ENCODE measurements at places on chromosomes 5 and 9.

- no peak for DNase-seq
These were observed 40.8 kb downstream of the NNT start for GRCh38 chr5:43643750-43644149.

DNA sequence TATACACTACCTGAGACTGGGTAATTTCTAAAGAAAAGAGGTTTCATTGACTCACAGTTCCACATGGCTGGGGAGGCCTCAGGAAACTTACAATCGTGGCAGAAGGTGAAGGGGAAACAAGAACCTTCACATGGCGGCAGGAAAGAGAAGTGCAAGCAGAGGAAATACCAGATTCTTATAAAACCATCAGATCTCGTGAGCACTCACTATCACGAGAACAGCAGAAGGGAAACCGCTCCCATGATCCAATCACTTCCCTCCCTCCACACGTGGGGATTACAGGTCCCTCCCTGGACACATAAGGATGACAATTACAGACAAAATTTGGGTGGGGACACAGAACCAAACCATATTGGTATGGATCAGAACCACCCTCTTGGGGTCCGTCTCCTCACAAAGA, 44.2 kb upstream of the SPIN1 start:
- DNase-seq: no peak

DNA sequence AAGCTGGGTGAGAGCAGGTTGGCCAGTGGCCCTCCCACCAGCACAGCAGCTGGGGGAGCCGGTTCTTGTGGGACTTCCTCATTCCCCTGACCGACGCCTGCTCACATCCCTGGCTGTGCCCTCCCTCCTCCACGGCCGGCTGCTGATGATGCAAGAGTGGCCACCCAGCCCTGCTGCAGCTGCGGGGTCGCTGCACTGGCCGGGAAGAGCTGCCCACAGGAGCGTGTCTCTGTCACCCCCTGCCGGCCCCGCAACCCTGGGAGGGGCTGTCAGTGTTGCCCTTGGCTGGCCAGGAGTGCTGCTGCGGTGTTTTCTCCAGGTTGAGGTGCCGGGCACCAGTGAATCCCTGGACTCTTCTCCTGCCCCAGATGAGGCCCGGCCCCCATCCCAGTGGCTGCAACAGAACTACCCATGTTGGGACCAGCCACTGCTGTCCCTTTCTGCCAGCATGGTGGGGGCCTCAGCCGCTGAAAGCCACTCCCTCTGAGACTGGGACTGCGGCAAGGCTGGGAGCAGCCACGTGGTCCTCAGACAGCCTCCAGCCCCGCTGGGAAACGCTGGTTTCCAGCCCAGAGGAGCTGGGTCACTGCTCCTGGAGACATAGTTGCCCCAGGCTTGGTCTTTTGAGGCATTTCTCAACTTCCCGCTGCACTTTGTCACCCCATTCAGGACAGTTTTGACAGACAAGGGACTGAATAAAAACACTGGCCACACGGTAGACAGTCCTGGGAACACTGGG, 739 bp downstream of the CARD9 start:
- no peak for DNase-seq

- peak; percentile 80 for DNase-seq
These were observed 26.6 kb downstream of the GRAMD2B start for GRCh38 chr5:126449751-126450271.

DNA sequence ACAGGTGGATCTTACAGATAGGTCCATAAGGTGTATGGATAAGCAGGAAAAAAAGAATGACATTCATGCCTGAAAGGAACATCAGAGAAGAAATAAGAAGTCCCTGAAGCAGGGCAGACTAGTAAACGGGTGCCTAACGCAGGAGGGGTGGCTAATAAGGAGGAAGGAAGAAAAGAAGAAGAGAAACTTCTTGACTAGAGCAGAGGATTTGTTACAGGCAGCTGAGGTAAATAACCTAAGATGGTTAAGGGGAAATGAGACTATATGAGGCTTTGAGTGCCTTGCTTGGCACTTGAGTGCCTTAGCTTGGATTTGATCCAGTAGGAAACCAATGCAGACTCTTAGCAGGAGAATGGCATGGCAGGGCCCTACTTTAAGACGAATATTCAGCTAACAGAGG, 313.5 kb upstream of the PDE4D start:
- no peak for DNase-seq

DNA sequence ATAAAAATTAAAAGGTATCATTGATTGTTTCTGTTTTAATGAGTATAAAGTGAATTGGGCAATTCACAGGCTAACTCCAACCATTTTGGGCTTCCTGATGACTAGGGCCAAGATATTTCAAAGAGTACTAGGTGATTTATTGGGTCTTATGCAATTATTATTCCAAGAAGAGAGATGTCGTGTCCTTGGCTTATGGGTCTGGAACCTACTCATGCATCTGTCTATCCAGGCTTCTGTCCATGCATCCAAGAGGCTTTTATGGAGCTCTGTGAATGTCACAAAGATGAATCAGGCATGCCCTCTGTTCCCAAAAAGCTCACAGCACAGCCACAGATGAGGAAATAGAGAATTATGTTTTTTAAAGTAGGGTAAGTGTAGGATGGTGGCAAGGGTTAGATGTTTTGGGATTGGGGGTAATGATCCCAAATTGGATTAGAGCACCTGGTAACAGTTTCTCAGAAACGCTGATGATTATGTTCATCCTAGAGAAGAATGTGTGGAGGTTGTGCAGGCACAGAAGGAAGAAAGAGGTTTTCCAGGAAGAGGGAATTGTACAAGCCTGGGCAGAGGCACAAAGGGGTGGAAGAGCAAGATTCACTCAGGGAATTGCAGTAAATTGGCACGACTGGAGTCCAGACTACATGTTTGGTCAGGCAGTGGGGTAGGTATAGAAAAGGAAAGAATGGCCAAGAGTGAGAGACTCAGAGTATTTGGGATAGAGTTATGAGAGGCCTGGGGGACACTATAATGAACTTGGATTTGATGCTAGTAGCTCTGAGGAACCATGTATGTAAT, 83.0 kb upstream of the TNC start:
- no peak for DNase-seq

DNA sequence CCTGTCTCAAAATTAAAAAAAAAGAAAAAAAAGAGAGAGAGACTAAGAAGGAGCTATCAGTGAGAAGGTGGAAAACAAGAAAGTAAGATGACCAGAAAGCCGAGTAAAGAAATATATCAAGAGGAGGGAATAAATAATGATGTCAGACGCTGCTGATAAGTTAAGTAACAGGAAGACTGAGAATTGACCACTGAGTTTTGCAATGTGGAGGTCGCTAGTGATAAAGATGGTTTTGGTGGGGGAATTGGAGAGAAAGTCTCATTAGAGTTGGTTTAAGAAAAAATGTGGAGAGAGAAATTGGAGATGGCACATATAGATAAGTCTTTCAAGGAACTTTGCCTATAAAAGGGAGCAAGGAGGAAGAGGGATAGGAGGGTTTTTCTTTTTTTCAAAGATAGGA, 91.9 kb downstream of the RAD23B start:
- DNase-seq: no peak

- DNase-seq: peak; percentile 97
These were observed 19.8 kb downstream of the TRIP13 start for GRCh38 chr5:912280-913091.

GRCh38 chr9:129459547-129460322, 161.2 kb downstream of the C9orf50 start:
- no peak for DNase-seq

GRCh38 chr5:59764361-59764760, 129.2 kb downstream of the PDE4D start:
- DNase-seq: no peak

GRCh38 chr5:138610415-138610917, 35.3 kb upstream of the HSPA9 start:
- no peak for DNase-seq

GRCh38 chr9:19895006-19895405, 106.2 kb upstream of the SLC24A2 start:
- DNase-seq: no peak

DNA sequence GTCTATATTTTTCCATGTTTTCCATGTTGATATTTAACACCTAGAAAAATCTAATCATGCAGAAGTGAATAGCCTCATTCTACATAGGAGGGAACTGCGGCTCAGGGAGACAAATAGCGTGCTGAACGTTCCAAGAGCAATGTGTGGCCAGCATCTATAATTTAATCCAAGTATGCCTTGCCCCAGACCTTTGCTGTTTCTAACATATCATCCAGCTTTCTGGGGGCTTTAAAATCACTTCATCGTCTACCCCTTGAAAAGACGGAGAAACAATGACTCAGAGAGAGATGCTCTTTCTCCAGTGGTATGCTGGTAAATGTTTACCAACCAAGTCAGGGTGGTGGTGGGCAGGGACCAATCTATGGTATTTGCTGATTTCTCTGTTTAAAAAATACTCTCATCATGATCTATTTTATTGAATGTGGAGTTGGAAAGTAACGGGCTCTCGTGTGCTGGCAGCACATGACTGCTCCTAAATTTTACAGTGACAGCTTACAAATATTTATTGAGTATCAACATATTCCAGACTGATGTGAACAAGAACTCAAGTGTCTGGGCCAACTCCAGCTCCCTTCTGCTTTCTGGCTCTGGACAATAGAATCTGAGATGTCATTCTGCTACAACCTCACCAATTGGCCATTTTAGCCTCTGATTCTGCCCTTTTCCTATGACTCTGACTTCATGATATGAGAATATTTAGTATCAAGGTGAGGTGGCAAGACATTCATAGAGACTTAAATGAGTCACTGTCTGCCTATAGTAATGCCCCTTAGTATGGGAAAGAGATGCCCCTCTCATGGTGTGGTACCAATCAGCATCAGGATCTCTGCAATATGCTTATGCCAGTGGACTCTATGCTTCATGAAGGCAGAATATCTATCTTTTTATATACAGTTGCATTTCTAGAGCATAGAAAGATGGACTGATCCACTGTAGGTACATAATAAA, 407.4 kb upstream of the TNC start:
- no peak for DNase-seq

DNA sequence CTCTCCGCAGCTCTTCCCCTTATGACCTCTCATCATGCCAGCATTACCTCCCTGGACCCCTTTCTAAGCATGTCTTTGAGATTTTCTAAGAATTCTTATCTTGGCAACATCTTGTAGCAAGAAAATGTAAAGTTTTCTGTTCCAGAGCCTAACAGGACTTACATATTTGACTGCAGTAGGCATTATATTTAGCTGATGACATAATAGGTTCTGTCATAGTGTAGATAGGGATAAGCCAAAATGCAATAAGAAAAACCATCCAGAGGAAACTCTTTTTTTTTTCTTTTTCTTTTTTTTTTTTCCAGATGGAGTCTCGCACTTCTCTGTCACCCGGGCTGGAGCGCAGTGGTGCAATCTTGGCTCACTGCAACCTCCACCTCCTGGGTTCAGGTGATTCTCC, 20.7 kb upstream of the IL13 start:
- no peak for DNase-seq

- DNase-seq: no peak
These were observed 174.4 kb downstream of the SLIT3 start for GRCh38 chr5:169126481-169127021.

GRCh38 chr9:136950656-136951276, 1.3 kb upstream of the LCN12 start:
- DNase-seq: no peak

GRCh38 chr9:125767349-125767748, 20.2 kb downstream of the PBX3 start:
- DNase-seq: no peak

- no peak for DNase-seq
These were observed 59.8 kb downstream of the BAAT start for GRCh38 chr9:101325053-101325452.

GRCh38 chr5:58490402-58491050, 709 bp upstream of the GAPT start:
- DNase-seq: no peak

Measured in RWPE2 (cell line).